ENCODE measurements at places on chromosomes 12 and 14. TPM values are rescaled to one million over a fixed set of nuclear protein-coding genes. Genes with fewer than 3 reads are reported as not detected.

Gene SMIM41
- 0.14 TPM for total RNA-seq

Gene TAS2R8
- not detected for total RNA-seq

GRCh38 chr14:77882098-77882497, 82.2 kb downstream of the ADCK1 start:
- H3K4me1 ChIP-seq: 0 out of 2 replicates have a peak, but pooled peaks cover 6% of the 10 kb centered on the region
- no peak overlapping the region for H3K4me3 ChIP-seq
- DNase-seq: no peak
- no peaks in the 10 kb centered on the region for H3K27me3 ChIP-seq

GRCh38 chr12:130577351-130577750, 138.7 kb downstream of the RIMBP2 start:
- H3K36me3 ChIP-seq: no peaks in the 10 kb centered on the region
- no peak for DNase-seq
- no peak overlapping the region for H3K27ac ChIP-seq
- no peaks in the 10 kb centered on the region for H3K4me1 ChIP-seq
- H3K27me3 ChIP-seq: no peaks in the 10 kb centered on the region

DNA sequence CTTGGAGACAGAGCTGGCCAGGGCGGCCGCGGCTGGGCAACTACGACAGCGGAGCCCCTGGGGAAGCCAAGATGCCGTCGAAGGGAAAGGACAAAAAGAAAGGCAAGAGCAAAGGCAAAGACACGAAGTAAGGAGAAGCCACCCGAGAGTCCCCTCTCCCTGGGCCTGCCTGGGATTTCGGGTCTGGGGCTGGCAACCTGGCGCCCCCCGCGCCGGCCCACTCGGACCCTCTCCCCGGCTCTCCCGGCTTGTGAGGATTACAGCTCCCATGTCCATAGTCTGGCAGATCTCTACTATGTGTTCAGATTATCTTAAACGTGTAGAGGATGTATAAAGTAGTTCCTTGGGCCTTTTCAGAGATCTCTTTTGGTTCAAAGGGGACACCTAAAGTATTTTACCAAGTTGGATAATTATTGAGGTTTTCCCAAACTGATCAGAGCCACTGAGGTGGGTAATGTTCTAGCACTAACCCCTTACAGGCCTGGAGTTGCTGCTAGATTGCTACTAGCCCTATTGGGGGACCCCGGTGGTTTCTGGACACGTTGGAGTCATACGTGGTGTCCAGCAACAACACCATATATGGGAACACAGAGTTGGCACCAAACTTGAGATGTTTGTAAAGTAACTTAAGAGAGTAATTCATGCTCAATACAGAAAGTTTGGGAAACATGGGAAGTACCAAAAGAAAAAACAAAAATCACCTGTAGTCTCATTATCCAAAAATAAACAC, 424 bp downstream of the BBOF1 start:
- H3K36me3 ChIP-seq: no peaks in the 10 kb centered on the region
- peaks cover 8% of the 10 kb centered on the region for H3K4me1 ChIP-seq
- peak overlapping the region; percentile 83 for H3K4me3 ChIP-seq
- H3K27ac ChIP-seq: no peak overlapping the region
